Nephron progenitor cell (in vitro differentiated cells): ENCODE measurements at places on chromosomes 3 and 15.

DNA sequence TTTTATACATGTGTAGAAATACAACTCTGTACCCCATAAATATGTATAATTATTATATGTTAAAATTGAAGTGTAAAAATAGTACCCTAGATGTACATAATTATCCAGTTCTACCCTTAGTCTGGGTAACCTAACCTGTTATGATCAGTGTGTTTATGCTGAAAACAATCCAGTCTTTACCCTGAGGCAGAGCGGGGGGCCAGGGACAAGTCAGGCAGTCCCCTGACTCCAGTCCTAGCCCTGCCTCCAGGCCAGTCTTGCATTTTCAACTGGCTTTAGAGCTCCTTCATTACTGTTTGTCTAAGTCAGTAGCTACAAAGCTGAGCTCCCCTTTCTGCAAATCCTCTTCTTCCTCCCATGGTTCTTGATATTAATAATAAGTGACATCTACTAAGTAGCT is 3.1 kb downstream of the MESD start:
- DNase-seq, result no peak

DNA sequence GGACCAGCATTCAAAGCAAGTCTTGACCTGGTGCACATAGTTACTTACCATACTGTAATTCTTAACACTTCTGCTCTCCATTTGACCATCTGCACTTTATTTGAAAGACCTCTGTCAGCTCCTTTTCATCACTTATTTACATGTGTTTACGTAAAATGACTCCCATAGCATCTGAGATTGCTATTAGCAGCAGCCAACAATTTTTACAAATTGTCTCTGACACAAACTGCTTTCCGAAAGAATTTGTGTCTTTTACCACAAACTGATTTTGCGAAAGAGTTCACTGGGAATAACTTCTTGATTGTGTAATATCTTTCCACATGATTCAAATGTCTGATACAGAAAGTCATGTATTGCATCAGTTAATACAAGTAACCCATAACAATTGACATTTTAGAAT is 144.1 kb upstream of the PEX5L start:
- no peak for DNase-seq

- DNase-seq, result no peak
Observed at GRCh38 chr3:56620371-56620770, 62.7 kb downstream of the TASOR start.

DNA sequence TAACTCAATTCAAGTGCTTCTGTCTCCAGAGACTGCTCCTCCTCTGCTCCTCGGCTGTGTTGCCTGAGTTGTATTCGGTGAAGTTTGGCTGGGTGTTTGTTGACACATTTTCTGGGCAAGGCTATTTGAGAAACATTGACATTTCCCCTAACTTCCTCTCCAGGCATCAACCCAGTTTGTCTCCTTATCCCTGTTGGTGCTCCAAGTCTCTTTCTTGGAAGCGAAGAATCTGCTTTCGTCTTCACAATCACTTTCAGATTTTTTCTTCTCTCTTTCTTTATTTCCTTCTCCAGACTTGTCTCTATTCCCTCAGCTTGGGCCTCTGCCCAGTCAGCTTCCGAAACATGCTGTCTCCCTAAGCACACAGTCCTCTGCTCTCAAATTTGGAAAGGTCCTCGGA is 84.7 kb downstream of the ETV5 start:
- DNase-seq, result no peak

DNA sequence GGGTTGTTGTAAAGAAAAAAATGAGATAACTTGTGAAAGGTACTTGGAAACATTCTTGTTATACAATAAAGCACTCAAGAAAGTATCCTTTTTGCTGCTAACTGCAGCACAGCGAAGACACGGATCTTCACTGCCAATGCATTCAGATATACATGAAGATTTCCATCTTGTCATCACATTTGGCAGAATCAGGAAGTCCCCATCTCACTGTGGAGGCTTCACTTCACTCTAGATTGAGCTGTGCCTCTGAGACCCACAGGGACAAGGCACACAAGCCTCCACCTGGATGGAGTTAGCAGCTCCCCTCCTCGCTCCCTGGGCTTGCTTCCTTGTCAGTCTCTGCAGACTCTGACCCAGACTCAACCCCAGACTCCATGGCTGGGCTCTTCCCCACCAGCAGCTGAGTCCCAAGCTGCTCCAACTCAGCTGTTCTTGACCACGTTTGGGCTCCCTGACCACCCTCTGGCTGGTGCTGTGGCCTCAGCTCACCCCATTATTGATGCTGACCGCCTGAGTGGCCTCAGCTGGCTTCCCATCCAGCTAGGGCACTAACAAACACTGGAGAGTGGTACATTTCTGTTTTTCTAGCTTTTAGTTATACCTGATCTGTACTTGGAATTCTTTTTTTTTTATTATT is 45.4 kb upstream of the SMAD3 start:
- no peak for DNase-seq

DNA sequence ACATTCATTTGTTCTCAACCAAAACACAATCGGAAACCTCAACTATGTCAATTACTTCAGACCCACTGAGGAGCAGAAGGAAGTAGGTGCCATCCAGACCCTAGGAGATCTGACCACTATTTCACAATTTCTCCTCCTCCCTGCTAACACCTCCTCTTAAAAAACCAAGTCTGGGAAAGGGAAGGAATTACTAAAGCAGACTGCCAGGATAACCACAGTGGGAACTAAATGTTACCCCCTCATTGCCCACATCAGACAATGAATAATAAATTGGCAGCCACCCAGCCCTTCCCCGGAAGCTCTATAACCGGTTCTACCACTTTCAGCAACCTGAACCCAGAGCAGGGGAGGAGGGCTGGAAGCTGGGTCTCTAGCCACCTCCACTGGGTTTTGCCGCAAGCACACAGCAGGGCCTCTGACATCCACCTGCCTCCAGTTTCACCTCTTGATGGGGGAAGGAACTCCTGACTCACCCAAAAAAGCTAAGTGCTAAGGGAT is 17.6 kb downstream of the C15orf62 start:
- no peak for DNase-seq

- no peak for DNase-seq
Observed at GRCh38 chr15:101433396-101433795, 56.1 kb downstream of the PCSK6 start.

GRCh38 chr3:34159613-34160420 is 361.4 kb downstream of the PDCD6IP start:
- DNase-seq, result no peak

- no peak for DNase-seq
Observed at GRCh38 chr3:125959317-125960065, 9.5 kb upstream of the ROPN1B start.

DNA sequence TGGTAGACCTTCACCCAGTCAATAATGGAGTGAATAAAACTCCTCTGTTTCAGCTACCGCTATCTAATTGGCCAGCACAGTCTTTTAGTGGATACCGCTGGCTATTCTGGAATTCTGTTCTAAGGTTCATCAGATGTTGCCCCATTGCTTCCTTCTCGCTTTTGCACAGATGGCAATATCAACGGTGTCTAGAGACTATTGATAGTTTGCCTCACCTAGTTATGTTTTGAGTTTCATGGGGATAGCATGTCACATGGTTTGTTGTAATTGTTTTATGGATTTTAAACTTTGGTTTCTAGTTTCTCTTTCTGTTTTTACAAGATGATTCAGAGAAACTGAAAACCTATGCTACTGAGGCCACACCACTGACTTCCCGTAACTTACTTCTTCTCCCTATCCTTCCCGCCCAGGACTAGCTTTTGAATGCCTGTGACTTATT is 2.0 kb downstream of the XRN1 start:
- DNase-seq, result no peak

- no peak for DNase-seq
Observed at GRCh38 chr3:39637807-39638206, 170.3 kb downstream of the MOBP start.

DNA sequence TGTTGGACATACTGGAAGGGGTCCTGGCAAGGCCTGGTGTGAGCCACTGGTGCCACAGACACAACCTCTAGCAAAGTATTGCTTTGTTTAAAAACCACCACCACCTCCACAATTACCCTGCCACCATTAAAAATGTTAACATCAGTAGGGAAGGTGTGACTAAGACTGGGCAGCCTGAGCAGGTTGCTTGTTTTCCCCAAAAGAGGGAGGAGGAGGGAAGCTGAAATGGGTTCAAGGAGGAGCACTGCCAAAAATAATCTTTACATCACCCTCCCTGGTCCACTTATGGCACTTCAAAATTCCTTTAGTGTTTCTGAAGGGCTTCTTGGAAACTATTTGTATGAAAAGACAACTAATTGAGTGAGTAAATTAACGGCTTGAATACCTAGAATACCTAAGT is 99.8 kb upstream of the FGF7 start:
- no peak for DNase-seq

GRCh38 chr3:52721002-52721729 is 15.3 kb downstream of the SPCS1 start:
- DNase-seq, result no peak

- no peak for DNase-seq
Observed at GRCh38 chr15:80478075-80478474, 73.9 kb downstream of the ARNT2 start.

DNA sequence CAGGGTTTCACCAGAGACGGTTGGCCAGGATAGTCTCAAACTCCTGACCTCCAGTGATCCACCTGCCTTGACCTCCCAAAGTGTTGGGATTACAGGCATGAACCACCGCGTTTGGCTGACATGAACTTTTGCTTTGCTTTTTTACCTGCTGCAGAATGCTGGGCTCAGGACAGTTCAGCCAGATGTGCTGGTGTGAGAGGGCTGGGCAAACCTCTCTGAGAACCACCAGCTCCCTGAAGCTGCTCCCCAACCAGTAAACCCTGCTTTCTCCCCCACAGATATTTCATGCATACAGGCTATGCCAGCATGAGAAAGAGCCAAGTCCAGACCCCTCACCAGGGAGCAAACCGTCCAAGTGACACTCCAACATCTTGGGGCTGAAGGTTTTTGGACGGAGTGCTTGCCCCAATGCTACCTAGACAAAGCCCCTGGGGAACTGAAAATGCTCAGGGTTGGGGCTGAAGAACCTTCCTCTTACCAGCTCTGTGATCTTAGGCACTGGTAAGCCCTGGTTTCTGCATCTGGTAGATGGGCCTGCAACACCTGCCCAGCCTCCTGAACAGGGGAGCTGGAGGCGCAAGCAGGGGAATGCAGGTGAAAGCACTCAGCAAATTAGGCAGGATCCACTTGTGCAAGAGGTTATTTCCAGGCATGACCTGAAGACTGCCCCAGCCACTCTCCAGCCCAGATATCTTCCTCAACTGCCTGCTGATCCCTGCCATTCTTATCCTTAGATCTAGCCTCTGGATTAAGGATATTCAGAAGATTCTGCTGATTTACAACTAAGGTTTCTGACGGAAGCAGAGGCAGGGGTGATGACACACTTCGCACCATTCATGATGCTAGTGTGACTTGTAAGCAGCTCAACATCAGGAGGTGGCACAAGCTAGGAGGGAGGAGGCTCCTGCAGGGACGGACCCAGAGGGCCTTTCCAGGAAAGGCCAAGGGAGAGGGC is 78.8 kb downstream of the TLE3 start:
- DNase-seq, result no peak

- no peak for DNase-seq
Observed at GRCh38 chr15:100224206-100225185, 117.3 kb downstream of the ADAMTS17 start.

- DNase-seq, result no peak
Observed at GRCh38 chr3:195035345-195036202, 235.4 kb downstream of the XXYLT1 start.

GRCh38 chr3:168558728-168559411 is 463.1 kb upstream of the GOLIM4 start:
- no peak for DNase-seq

DNA sequence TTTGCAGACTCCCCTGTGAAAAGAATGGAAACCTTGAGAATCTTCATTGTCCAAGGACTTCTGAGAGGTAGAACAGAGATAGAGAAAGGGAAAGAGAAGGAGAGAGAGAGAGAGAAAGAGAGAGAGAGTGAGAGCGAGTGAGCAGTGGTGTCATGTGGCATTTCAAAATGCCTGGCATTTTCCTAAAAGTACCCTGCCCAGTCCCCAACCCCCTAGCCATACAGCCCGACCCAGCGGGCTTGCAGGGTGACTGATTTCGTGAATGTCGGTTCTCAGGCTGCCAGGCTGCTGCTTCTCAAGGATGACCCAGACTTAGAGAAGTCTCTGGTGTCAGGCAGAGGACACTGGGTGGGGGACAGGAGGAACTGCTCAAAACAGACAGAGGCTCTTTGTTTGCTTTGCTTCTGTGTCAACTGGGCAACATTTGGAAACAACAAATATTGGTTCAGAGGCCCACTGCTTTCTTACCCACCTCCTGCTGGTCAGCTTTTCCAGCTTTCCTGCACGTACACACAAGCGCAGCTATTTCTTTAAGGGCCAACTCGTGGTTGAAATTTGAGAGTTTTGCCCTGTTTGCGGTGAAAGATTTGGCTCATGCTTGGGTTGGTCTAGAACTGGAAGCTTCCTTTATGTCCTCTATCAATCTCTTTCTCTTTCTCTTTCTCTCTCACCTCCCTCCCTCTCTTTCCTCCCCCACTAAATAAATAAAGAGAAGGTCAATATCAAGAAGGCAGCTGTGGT is 3.7 kb upstream of the TF start:
- DNase-seq, result no peak

DNA sequence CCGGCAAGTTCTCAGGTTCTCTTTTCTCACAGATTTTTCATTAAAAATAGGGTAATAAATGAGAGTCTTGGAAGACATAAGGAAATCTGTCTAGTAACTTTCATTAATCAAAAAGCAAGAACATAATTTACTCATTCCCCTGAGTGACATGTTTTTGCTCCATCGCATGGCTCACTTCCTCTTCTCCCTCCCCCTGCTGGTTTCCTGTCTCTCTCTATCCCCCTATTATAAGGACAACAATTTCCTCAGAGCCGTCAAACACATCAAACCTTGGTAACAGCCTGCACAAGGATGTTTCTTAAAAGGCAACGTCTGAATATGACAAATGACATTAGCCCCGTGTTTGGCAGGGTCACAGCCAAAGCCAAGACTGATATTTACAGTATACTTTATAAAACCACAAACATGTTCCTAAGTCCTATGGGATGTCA is 1149.6 kb downstream of the IGSF11 start:
- DNase-seq, result no peak

GRCh38 chr15:82047453-82048400 is 1.9 kb upstream of the MEX3B start:
- DNase-seq, result no peak

DNA sequence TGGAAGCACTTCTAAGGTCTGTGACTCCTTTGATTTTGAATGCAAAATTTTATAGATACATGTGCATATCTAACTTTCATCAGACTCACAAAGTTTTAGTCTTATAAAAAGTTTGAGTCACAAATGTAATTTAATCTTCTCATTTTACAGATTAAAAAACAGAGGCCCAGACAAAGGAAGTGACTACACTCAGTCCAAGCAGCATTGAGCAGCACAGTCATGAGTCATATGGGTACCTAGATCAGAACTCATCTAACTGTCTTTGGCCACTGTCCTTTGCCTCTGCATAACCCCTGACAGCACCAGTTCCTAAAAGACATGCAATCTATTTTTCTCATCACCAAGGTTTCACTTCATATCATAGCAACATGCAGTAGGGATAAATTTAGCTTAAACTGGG is 210.7 kb upstream of the KCNH8 start:
- DNase-seq, result no peak
